ENCODE measurements at places on chromosomes 4 and X.

GRCh38 chr4:38223782-38224236, 263.6 kb downstream of the PTTG2 start:
- DNase-seq: no peak

DNA sequence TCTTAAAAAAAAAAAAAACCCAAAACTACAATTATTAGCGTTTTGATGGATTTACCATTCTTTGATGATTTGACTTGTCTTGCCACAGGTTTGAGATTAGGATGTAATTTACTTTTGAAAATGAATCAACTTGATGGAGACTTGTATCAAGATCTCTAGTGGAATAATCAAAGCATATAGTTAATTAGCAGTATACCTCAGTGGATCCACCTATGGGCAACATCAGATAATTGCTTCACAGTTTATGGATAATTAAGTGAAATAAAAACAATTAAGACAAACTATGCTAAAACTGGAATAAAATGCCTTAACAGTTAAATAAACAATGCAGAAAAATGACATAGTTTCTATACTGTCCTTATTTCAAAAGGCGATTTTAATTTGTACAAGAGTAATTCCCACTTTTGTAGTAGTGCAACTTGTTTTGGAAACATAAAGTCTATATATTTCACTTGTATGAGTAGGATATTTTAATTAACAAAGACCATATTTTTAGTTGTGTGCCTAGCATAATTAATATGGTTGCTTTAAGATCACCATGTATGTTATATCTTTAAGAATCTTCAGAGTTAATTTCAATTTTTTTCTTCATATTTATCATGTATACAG, 4.2 kb downstream of the CPEB2 start:
- DNase-seq: no peak

- no peak for DNase-seq
These were observed 134.0 kb upstream of the SMAD1 start for GRCh38 chr4:145347684-145348083.

- no peak for DNase-seq
These were observed 337.3 kb upstream of the HS3ST1 start for GRCh38 chr4:11765849-11766453.

GRCh38 chr4:81883530-81884450, 412.1 kb upstream of the RASGEF1B start:
- no peak for DNase-seq

GRCh38 chrX:152733261-152733975, at the start of the genes CSAG1 and MAGEA12:
Gene CSAG1, minus strand, starts transcription at chrX:152733721. Its CDS starts 1,261 bp downstream, at chrX:152732460.
Gene MAGEA12, plus strand, starts transcription at chrX:152733757. Its CDS starts 2,405 bp downstream, at chrX:152736162.
- no peak for DNase-seq

Measured in right hindlimb (tissue), 1 donor.